ENCODE measurements at places on chromosomes 5 and 9.

DNA sequence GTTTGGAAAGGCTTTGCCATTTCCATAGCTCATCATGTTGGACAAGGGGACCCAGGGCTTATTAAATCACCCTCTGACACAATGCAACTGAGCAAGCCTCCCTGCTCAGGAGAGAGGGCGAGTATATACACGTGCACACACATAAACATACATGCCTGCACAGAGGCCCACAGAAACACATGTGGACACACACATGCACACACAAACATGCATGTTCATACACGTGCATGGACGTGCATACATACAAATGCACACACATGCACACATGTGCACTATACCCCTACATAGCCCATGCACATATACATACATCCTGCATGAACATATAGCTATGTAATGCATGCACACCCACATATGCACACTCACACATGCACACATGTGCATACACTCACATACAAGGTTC is 99.5 kb upstream of the ALDH1B1 start:
- DNase-seq = no peak

DNA sequence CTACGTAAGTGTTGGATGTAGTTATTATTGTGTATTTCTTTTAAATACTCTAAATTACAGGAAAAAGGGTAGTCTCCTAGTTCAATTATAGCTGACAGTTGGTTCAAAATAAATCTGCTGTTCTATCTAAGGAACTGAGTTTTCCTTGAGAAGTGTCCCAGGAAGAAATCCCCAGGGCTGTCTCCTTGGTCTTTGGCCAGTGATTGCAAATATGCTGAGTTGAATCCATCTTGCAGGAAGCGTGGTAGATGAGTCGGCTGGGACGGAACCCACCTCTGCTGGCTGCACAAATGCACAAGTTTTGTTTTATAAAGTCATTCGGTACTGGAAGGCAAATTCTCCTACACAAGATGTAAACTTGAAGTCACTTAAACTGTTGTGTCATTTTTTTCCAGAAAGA is 30.2 kb upstream of the HOMER1 start:
- DNase-seq = no peak

- DNase-seq = no peak
These were observed 15.0 kb upstream of the RAPGEF1 start for GRCh38 chr9:131754846-131755245.

DNA sequence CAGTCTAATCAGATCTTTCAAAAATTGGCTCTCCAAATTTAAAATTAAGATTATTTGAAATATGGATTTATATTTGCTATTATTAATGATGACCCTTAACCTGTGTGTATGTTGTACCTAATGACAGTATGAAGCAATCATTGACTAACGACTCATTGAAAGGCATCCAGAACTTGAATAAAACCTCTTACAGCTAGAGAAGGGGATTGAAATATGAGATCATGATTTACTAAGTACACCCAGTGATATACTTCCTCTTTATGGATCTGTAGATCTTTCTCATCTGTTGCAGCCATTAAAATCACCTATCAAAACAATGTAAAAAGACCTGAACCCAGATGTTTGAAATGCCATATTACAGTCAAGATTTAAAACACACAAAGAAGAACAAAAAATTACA is 126.5 kb downstream of the RPS23 start:
- no peak for DNase-seq

DNA sequence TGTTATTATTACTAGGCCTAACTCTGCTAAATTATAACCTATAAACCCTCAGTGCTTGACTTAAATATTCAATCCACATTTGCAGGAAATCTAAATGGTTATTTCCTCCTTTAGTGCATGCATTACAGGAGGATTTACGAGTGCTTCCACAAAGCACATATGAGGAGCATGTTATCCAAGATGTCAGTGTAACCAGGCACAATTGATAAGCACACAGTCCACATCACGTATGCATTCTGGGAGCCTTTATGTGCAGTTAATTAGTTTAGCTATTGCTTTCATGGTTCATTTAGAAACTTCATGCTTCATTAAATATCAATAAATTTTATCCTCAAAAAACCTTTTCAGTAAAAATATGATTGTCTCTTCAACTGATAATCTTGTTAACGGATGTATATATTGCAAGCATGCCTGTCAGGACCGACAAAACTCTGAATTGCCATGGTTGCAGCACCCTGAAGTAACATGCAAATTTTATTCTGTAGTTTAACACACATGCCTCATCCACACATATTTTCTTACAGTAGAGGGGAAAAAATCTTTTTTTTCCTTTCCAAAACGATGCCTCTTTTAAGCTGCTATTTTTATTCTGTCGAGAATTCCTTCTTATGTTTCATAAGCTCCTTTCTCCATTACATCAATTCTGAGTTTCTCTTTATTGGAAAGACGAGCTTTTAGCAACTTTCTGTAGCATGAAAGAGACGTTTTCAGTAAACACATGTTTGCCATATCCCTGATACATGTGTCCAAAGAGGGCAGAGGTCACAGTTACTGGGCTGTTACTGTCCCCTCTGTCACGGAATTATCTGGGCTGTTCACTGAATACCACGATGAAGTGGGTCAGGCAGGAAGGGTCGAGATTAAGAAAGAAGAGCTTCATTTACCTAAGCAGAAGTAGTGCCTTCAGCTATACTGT is 142.0 kb downstream of the GLIS3 start:
- DNase-seq = no peak

DNA sequence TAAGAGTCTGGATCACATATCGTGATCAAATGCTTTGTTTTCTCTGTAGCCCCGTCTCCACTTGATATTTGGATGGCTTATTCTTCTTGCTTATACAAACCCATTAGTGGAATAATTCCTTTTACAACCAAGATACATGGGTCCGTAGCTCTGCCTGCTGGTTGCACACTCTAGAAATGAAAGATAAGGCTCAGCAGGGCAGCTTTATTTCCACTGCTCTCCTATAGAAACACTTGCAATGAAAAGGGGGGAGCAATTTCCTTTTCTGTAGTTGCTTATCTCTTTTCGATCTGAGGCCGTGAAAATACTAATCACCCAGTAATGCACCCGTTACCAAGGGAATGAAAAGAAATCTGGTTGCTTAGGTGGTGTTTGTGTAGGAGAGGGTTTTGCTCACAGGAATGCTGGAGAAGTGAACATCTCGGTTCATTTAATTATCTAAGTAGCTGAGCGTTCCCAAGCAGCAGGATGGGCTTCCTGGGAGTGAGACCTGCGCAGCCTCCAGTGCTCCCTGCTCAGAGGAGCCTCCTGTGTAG is 131.7 kb downstream of the ADAMTS16 start:
- peak; percentile 9 for DNase-seq

GRCh38 chr5:37226377-37226776 is 22.8 kb downstream of the CPLANE1 start:
- no peak for DNase-seq

DNA sequence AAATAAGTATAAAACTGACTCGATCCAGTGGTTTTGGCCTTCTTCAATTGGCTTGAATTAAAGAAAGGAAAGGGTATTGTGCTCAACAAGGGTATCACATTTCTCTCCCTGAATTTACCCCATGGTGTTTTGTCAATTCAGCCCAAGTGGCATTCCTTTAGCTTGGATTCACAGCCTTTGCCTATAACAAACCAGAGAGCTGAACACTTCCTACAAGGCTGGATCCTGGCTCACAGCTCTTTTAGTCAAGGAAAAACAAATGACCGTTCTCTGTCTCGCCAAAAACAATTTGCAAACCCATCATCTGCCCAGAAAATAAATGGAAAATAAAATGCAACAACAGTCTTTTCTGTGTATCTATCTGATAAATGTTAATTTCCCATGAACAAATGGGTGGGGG is 5.7 kb downstream of the ZNF366 start:
- peak; percentile 20 for DNase-seq

GRCh38 chr5:95907067-95907705 is 54.5 kb downstream of the ELL2 start:
- DNase-seq = no peak

DNA sequence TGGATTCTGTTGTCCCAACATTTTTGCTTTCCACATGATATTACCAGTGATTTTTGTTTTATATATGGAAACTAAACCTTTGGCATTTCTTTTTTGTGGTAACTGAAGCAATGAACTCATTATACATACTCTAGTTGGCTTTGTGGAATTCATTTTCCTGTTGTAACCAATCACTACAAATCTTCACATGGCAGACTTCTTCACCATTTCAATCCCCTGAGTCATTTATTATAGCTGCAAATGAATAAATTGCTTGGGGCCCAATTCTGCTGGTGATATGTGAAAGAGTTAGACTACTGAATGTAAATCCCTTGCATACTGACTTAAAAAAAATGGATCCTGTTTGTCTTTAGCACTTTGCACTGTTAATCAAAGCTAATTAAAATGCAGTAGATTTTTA is 1709.6 kb upstream of the WWC1 start:
- DNase-seq = no peak

DNA sequence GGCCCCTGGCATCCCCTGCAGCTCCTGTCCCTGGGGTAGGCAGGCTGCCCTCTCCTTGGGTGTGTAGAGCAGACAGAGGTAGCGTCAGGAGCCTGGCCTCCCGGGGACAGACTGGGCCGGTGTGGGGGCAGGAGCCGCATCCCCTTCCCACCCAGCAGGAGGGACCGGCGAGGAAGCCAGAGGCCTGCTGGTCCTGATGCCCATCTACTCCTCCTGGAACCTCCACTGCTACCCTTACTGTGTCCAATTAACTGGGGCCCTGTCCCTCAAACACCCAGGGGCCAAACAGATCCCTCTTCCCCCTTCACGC is 15.6 kb downstream of the RALGDS start:
- DNase-seq = no peak

GRCh38 chr9:35115680-35116538 is at the start of gene ATOSB:
Gene ATOSB, minus strand, starts transcription at chr9:35115862. Its CDS starts 7,588 bp downstream, at chr9:35108274.
- DNase-seq = peak; percentile 99

DNA sequence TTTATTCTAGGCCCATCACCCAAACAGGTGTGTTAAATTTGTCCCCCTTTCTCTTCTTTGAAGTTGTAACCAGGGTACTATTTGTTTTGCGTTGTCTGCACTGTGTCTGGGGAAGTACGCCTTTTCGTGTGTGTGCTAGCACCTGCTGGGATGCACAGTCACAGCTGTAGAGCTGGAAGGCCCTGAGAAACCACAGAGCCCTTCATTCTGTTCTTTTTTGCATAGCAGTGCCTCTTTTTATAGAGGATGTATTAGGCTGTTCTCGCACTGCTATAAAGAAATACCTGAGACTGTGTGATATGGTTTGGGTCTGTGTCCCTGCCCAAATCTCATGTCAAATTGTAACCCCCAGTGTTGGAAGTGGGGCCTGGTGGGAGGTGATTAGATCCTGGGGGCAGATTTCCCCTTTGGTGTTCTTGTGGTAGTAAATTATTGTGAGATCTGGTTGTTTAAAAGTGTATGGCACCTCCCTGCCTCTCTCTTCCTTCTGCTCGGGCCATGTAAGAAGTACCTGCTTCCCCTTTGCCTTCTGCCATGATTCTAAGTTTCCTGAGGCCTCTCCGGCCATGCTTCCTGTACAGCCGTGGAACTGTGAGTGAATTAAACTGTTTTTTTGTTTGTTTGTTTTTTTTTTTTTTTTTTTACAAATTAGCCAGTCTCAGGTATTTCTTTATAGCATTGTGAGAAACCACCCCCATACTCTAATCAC is 14.0 kb downstream of the SEC61B start:
- no peak for DNase-seq

- DNase-seq = no peak
These were observed 15.4 kb upstream of the PTGS1 start for GRCh38 chr9:122355336-122355875.

Data from neuronal stem cell (in vitro differentiated cells).